ENCODE measurements at places on chromosomes 6 and 20. TPM values are rescaled to one million over a fixed set of nuclear protein-coding genes. Genes with fewer than 3 reads are reported as not detected.

The LY6G6F gene
- total RNA-seq: not detected

The KHDC1 gene
- 3.2 TPM for total RNA-seq

The MTFR2 gene
- 6.0 TPM for total RNA-seq

The HCRTR2 gene
- not detected for total RNA-seq

The PXDC1 gene
- 39.5 TPM for total RNA-seq

The CCM2L gene
- not detected for total RNA-seq

The TAPBP gene
- total RNA-seq: 100 TPM

The DSTN gene
- 351 TPM for total RNA-seq

The PRICKLE4 gene
- total RNA-seq: not detected

The LZTS3 gene
- total RNA-seq: 8.3 TPM

The CRISP3 gene
- not detected for total RNA-seq

The CST7 gene
- total RNA-seq: not detected

The MYB gene
- total RNA-seq: 4.0 TPM

The SIRPB1 gene
- 1.8 TPM for total RNA-seq

The FOXQ1 gene
- total RNA-seq: not detected

The RIMS1 gene
- total RNA-seq: not detected

The DUSP15 gene
- total RNA-seq: not detected

The ARMC12 gene
- total RNA-seq: 0.86 TPM

The MYLK2 gene
- total RNA-seq: 0.18 TPM

The PROKR2 gene
- total RNA-seq: not detected

The PRKN gene
- 0.18 TPM for total RNA-seq

The TUBE1 gene
- 21.0 TPM for total RNA-seq

The SLC26A8 gene
- total RNA-seq: not detected

The BPHL gene
- 21.6 TPM for total RNA-seq

The ZNF311 gene
- 1.2 TPM for total RNA-seq

The TAAR9 gene
- not detected for total RNA-seq

The CST5 gene
- not detected for total RNA-seq

The CCN2 gene
- 34.0 TPM for total RNA-seq

The METTL24 gene
- not detected for total RNA-seq

The UBE3D gene
- total RNA-seq: 2.8 TPM

The TAP2 gene
- total RNA-seq: 13.8 TPM

The C20orf204 gene
- not detected for total RNA-seq

The SLPI gene
- not detected for total RNA-seq

The CTSA gene
- total RNA-seq: 101 TPM

The PM20D2 gene
- 6.6 TPM for total RNA-seq

The TRAPPC3L gene
- total RNA-seq: not detected

The COL12A1 gene
- total RNA-seq: 311 TPM

The DST gene
- total RNA-seq: 127 TPM

The HLA-F gene
- 12.6 TPM for total RNA-seq

The SEMG1 gene
- total RNA-seq: not detected

The GABRR1 gene
- not detected for total RNA-seq

The PRIM2 gene
- 28.8 TPM for total RNA-seq

The DLK2 gene
- 0.86 TPM for total RNA-seq

The RIPOR2 gene
- total RNA-seq: 19.3 TPM

The C6orf120 gene
- 53.9 TPM for total RNA-seq

Data from myometrial cell (primary cell).